ENCODE measurements at places on chromosomes 1 and 21.

- no peak for DNase-seq
These were observed 42.2 kb upstream of the COG2 start for GRCh38 chr1:230599926-230600656.

DNA sequence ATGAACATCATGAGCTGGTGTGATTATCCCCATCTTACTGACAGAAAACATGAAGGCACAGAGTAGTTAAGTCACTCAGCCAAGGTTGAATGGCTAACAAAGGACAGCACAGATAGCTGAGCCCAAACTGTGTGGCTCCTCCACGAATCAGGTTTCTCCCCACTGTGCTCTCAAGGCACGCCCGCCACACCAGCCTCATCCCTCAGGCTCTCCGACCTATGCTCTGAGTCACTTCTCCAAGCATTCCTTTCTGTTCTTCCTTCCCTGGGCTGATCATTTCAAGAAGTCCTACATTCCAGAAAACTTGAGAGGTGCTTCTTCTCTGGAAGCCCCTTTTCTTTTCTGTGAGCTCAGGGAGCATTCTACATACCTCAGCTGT, 25.3 kb upstream of the SDC3 start:
- no peak for DNase-seq

DNA sequence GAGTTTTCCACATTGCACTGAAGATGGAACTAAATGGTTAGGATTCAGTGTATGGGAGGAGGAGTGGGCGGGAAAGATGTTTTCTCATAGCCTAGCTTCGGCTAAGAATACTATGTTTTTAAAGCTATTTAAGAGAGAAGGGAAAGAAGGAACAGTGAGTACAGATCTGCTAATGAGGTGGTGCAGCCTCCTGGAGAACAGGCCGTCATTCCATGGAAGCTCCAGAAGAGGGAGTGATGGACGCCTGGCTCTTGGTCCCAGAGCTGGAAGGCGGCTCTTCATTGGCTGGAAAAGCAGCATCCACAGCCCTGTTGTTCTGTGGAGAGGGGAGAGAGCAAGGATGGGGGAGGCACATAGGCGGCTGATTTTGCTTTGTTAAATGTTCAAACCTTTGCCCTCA, 6.9 kb downstream of the CAMK1G start:
- no peak for DNase-seq

GRCh38 chr1:223455470-223455869, 62.3 kb downstream of the CCDC185 start:
- DNase-seq: no peak

Measured in stimulated activated CD4-positive, alpha-beta T cell treated with anti-CD3 and anti-CD28 coated beads, Interleukin-1b, Interleukin-23, amount 100 ng/mL, for 4 hours (primary cell).